Activated CD4-positive, alpha-beta memory T cell treated with anti-CD3 and anti-CD28 coated beads, Interleukin-2, amount 10 ng/mL, durations not matched to agents 7 days and 5 days (primary cell): ENCODE measurements at places on chromosomes 2 and 18. TPM values are rescaled to one million over a fixed set of nuclear protein-coding genes. Genes with fewer than 3 reads are reported as not detected.

DNA sequence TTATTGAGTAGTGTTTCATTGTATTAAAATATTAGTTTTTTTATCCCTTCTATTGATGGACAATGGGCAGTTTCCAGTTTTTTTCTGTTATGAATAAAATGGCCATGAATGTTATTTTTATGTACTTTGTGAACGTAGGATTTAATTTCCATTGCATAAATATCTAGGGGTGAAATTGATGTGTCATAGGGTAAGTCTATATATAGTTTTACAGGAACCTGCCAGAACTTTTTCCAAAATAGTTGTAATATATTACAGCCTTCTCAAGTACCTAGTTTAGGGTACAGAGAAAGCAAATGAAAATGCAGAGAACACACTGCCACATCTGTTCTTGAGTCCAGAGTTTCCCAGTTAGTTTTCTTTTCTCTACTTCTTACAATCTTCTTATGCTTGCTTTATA is 378.6 kb downstream of the MEIS1 start:
- no peaks in the 10 kb centered on the region for H3K4me1 ChIP-seq
- H3K27me3 ChIP-seq: no peaks in the 10 kb centered on the region
- DNase-seq: no peak
- H3K4me3 ChIP-seq: no peak overlapping the region
- H3K27ac ChIP-seq: no peak overlapping the region

DNA sequence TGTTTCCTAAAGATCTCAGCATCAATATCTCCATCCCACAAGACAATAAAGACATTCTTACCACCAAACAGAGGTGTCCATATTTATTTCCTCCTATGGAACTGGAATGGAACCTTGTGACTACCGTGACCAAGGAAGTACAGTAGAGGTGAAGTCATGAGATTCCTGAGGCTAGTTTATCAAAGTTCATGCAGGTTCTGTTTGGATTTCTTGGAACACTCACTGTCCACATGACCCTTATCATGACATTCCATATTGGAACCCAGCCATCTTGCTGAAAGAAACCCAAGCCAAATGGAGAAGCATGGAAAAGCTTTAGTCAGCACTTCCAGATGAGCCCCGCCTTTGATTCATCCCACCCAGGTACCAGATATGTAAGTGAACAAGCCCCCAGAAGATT is 516.0 kb upstream of the POU3F3 start:
- H3K4me1 ChIP-seq: no peaks in the 10 kb centered on the region
- no peak for DNase-seq
- no peaks in the 10 kb centered on the region for H3K27me3 ChIP-seq
- H3K27ac ChIP-seq: no peak overlapping the region

- peaks cover 58% of the 10 kb centered on the region for H3K27me3 ChIP-seq
- DNase-seq: no peak
- H3K4me1 ChIP-seq: peaks cover 7% of the 10 kb centered on the region
- H3K36me3 ChIP-seq: no peaks in the 10 kb centered on the region
- H3K4me3 ChIP-seq: no peak overlapping the region
These were observed 882 bp downstream of the PLA2R1 start for GRCh38 chr2:160061533-160061932.

- H3K4me1 ChIP-seq: no peaks in the 10 kb centered on the region
- H3K4me3 ChIP-seq: no peak overlapping the region
- no peak for DNase-seq
- H3K36me3 ChIP-seq: no peaks in the 10 kb centered on the region
- H3K27me3 ChIP-seq: no peaks in the 10 kb centered on the region
- H3K27ac ChIP-seq: no peak overlapping the region
These were observed 22.8 kb downstream of the GULP1 start for GRCh38 chr2:188314314-188315054.

- H3K27ac ChIP-seq: no peak overlapping the region
- H3K4me3 ChIP-seq: no peak overlapping the region
- peaks cover 12% of the 10 kb centered on the region for H3K4me1 ChIP-seq
These were observed 3.6 kb downstream of the LDLRAD4 start for GRCh38 chr18:13221869-13222855.

GRCh38 chr2:219183151-219183772 is 5.2 kb downstream of the RETREG2 start:
- H3K36me3 ChIP-seq: peaks cover 73% of the 10 kb centered on the region
- peak overlapping the region; percentile 69 for H3K27ac ChIP-seq
- H3K4me3 ChIP-seq: no peak overlapping the region
- peaks cover 58% of the 10 kb centered on the region for H3K4me1 ChIP-seq

GRCh38 chr2:66580166-66581049 is 145.5 kb downstream of the MEIS1 start:
- H3K4me1 ChIP-seq: peaks cover 1% of the 10 kb centered on the region
- H3K36me3 ChIP-seq: no peaks in the 10 kb centered on the region
- H3K4me3 ChIP-seq: no peak overlapping the region

Gene LYG1
- 0.88 TPM for total RNA-seq
